Globus pallidus (tissue), 1 donor: ENCODE measurements at places on chromosomes 2 and 18.

DNA sequence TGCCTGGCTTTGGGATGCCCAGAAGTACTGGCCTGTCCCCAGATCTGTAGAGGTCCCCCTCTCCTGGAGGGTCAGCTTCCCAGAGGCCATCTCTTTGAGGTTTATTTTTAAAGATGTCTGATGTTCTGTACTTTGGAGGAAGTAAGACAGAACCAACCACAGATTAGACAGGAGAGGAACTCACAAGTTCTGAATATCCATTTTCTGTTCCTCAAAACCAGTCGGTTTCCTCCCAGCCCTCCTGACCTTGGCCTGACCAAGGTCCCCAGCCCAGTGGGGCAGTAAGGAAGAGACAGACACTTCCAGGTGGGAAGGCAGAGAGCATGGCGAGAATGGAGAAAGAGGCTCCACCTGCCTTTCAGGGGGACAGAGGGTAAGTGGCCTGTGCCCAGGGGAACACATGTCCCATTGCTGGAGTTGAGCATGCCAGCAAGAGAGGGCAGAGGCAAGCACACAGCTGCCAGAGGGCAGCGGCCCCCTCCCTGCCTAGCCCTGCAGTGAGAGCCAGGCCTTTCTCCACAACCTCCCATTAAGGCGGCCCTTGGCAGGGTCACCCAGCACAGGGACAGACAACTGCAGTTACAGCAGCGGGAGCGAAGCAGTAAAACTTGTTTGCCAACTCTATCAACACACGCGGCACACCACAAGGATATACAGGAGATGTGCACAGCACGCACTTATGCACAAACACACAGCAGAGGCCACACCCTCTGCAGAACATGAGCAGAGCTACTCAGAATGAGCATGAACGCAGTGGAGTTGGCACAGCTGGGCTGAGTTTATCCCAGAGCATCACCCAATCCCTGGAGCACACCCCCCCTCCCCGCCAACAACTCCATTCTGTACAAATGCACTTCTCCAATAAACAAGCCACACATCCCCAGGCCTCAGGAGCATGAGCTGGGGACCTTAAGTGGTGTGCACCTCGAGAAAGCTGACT lies 18.5 kb upstream of the SEMA4C start:
- peak; percentile 89 for DNase-seq

DNA sequence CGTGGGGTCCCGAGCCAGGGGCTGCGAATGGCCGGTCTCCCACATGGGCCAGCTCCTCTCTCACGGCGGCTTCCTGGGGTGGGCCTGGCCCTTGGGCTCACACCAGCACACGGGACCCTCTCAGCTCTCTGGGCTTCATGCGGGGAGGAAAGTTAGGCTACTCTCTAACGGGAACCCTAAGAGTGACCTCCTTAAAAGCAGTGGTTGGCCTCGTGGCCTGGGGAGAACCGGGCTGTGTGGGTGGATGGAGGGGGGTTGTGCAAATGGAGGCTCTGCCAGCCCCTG lies 25.8 kb downstream of the RTP5 start:
- DNase-seq: no peak

DNA sequence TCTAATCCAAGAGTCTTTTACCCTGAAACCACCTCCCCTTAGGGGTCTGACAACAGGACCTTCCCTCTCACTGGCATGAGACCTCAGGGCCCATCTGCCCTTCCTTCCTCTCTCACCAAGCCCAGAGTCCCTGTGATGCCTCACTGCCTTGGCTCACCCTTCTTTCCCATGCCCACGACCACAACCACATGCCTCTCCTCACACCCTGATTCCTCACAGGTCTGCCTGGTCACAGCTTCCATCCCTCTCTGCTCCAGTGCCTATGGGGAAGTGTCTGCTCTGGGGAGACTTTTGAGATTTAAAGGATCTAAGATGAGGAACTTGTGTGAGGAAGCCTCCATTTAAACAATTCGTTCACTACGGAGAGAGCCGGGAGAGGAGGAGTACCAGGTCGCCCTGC lies 98.9 kb upstream of the SH3BP4 start:
- no peak for DNase-seq

GRCh38 chr2:216485745-216486144 lies 12.9 kb upstream of the RPL37A start:
- no peak for DNase-seq

DNA sequence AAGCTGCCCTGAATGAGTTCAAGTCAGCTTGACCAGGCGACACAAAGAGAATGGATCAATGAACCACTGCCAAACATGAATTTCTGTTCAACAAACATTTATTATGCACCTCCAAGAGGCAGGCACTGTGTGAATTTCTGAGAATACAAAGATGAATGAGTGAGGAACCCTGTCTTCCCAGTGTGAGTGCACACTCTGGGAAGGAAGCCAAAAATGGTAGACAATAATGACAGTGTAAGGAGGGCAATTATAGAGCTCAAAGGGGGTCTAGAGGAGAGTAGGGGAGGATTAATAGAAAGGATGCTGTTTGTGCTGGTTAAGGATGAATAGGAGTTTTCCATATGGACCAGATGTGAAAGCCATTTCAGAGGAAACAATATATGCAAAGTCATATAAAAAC lies 213.4 kb downstream of the DCC start:
- DNase-seq: no peak

- no peak for DNase-seq
Measured at GRCh38 chr2:145789636-145790035, 1269.7 kb upstream of the ZEB2 start.
